Central memory CD8-positive, alpha-beta T cell (primary cell): ENCODE measurements at places on chromosomes 11 and 22.
A peak's percentile ranks its signal among the peaks of the same experiment; 100 is the strongest.

DNA sequence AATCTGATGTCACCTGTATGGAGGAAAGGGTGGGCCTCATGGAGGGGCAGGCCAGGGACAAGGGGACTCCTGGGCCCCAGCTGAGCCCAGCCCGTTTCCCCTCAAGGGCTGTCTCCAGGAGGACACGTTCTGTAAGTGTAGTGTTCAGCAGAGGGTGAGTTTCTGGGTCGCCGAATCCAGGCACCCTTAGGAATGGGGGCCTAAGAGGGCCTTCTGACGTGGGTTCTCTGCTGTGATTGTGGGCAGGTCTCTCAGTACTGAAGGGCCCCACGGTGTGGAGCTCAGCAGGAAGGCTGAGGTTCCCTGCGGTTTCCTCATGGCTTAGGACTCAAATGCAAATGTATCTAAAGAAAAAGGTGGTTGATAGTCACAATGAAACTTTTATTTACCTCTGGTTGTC is 6.5 kb downstream of the PTDSS2 start:
- no peak for DNase-seq

GRCh38 chr22:49446759-49447710 is 380.6 kb downstream of the BRD1 start:
- DNase-seq = no peak

DNA sequence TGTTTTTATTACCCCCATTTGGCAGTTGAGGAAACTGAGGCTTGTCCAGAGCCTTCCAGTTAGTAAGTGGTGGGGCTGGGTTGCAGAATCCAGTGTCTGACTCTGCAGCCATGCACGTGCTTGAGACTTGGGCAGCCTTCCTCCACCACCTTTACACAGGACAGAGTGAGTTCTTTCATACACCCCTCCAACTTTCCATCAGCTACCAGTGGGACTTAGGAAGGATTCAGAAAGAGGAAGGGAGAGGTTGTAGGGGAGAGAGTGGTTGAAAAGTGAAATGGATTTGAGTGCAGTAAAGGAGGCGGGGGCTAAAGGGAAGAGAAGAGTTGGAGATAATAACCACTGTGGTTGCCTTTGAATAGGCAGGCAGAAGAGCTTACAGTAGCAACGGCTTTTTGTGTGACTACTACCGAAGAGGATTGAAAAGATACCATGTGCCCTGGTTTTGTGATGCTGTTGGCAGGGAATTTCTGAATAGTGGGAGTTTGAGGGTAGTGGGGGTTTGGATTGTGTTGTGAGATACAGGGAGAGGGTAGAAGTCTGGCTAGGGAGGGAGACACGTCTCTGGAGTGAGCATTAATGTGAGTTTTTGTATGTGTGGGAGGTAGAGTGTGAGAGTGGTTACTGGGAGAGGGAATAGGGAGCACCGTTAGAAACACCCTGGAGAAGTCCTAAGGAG is 1.7 kb downstream of the UVRAG start:
- no peak for DNase-seq

- DNase-seq = peak; percentile 53
Observed at GRCh38 chr22:39622881-39623367, 52.4 kb downstream of the CACNA1I start.

DNA sequence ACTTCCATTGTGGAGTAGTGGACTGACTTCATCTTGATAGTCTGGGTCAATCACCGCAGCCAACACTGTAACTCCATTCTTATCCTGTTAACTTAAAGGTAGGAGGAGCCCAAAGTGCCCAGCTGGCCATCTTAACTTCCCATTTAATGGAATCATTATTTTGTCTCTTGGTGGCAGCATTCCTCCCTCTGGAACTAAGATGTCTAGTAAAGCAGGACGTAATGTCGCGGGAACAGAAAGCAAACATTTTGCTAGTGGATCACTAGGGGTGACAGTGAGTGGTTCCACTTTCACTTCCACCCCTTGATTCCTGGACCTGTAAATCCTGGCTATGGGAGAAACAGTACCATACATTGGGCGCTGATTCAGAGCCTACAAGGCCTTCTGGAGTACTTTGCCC is 71.4 kb downstream of the GAB4 start:
- DNase-seq = no peak

DNA sequence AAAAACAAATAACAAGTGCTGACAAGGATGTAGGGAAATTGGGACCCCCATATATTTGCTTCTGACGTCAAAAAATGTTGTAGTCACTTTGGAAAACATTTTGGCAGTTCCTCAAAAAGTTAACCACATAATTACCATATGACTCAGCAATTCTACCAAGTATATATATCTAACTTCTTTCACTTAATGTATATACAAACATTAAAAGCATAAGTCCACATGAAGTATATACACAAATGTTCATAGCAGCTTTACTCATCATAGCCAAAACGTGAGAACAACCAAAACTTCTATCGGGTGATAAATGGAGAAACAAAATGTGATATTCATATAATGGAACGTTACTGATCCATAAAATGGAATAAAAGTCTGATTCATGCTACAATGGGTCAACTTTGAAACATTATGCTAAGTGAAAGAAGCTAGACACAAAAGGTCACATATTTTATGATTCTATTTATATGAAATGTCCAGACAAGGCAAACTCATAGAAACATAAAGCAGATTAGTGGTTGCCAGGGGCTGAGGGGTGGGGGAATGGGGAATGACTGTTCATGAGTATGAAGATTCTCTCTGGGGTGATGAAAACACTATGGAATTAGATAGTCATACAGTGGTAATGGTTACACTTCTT is 48.7 kb upstream of the TEAD1 start:
- DNase-seq = no peak

DNA sequence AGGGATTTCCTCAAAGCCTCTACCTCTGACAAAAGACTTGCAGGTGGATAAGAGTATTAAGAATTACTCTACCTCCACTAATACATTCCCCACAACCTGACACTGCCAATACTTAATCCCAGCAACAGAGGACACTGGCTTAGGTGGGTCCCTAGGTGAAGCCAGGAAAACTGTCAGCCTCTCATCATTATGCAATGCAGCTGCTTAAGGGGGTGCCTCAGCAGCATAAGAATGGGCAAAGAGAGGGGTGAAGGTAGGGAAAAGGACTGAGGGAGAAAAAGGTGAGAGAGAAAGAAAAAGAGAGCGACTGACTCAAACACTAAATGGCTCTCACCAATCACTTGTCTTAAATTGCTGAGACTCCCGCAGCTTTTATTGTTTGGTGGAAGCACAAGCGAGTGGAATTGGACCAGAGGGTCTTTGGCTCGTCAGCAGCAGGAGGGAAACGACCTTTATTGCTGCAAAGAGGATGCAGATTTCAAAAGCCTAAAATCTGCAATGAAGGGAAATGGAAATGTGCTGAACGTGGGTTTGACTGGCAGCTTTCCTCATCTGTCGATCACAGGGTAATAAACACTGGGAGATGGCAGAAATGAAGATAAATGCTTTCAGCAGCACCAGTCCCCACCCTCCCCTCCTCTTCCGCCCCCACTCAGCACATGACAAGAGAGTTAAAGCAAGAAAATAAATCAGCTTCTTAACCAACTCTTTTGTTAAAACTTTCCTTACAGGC is 64.9 kb upstream of the CHRM4 start:
- no peak for DNase-seq

GRCh38 chr11:82176365-82176764 is 557.3 kb downstream of the FAM181B start:
- DNase-seq = no peak

DNA sequence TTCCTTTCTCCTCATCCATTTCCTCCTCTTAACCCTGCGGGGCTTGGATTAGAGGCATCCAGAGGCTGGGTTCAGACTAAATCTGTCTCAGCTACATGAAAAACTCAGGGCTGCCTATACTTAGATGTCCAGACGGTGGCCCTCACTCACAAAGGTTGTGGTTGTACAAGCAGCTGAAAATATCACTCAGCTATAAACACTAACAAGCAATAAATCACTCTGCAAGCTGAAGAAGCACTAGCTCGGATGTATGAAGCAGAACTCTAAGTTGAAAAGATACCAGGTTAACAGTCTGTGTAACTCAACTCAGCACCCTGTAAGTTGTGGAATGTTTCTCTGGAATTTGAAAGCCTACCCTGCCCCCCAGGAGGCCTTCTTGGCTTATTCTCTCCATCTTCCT is 82.9 kb downstream of the EXT2 start:
- no peak for DNase-seq

DNA sequence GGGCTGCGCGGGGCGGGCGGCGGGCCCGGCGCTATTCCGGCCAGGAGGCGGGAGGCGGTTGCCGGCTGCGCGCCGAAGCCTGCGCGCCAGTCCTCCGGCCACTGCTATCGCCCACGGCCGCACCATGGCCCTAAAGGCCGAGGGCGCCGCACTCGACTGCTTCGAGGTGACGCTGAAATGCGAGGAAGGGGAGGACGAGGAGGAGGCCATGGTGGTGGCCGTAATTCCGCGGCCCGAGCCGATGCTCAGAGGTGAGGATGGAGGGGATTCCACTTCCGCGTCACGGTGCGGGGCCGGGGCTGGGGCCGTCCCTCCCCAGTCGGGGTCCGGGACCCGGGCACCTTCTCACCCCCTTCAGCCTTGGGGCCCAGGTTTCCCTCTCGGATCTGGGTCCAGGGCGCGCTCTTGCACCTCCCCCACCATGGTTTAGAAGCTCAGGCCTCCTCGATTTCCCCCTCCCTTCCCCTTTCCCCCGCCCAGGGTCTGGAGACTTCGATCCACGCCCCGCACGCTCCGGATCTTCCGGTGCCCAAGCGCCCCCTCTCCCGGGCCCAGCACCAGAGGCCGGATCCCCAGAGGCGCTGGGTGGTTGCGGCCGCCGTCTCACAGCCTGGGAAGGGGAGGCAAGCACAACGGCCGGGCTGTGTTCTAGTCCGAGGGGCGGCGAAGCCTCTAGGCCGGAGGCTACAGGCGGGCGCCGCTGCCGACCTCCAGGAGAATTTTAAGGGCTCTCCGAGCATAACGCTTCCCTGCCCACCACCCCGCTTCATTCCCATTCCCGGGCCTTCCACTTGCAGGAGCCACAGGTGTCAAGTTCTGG is 517 bp downstream of the SPINDOC start:
- no peak for DNase-seq

- DNase-seq = no peak
Observed at GRCh38 chr11:67433536-67434394, 3.7 kb downstream of the PTPRCAP start.

- no peak for DNase-seq
Observed at GRCh38 chr11:19441752-19442553, 201.2 kb upstream of the E2F8 start.

- DNase-seq = no peak
Observed at GRCh38 chr22:22578702-22579424, 19.8 kb upstream of the PRAME start.

- no peak for DNase-seq
Observed at GRCh38 chr11:108983636-108984420, 319.0 kb downstream of the DDX10 start.

GRCh38 chr22:36239150-36239400 is 252 bp downstream of the APOL2 start:
- DNase-seq = no peak

- DNase-seq = no peak
Observed at GRCh38 chr11:113730887-113731726, 25.0 kb upstream of the TMPRSS5 start.

GRCh38 chr11:16793511-16793910 is 55.1 kb downstream of the C11orf58 start:
- DNase-seq = no peak
